NCI-H1105 treated with DMSO at 0.1 percent for 48 hours (cell line): ENCODE measurements at places on chromosomes 2 and 18.

DNA sequence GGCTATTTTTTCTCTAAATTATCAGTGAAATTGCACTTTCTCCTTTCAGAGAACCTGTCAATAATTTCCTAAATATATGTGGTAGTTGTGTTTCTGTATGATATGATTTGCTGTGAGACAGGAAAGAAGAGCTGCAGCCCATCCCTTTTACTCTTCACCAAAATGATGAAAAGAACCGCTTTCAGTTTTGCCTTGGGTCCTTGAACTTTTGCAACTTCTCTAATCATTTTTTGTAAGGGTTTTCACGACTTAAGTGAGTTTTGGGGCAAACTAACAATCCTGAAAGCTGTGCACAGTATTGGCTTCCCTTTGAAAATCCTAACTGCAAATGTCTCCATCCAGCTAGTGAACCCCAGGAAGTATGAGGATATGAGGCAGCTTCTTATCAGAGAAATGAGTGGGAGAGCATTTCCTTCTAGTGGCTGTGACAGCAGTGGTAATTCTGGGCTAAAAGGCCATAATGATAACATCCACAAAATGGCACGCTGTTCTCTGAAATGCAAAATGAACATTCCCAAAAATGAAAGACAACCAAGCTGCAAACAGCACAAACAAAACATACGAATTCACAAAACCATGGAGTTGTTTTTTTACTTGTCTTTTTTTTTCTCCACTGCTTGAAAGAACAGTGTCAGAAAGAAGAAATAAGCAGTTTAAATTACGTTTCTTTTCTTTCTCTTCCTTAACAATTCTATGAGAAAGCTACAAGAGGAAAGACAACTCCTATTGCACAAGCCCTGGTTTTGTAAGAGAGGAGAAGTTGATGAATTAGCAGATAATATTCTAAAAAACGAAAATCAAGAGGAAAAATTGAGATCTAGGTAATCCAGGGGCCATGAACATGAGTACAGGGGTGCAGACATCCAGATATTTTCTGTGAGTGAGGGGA is 1291.6 kb upstream of the ZEB2 start:
- DNase-seq, result no peak

GRCh38 chr2:22753476-22753875 is 631.5 kb upstream of the KLHL29 start:
- no peak for DNase-seq

- DNase-seq, result no peak
These were observed 58.2 kb downstream of the ACKR3 start for GRCh38 chr2:236627841-236628240.

DNA sequence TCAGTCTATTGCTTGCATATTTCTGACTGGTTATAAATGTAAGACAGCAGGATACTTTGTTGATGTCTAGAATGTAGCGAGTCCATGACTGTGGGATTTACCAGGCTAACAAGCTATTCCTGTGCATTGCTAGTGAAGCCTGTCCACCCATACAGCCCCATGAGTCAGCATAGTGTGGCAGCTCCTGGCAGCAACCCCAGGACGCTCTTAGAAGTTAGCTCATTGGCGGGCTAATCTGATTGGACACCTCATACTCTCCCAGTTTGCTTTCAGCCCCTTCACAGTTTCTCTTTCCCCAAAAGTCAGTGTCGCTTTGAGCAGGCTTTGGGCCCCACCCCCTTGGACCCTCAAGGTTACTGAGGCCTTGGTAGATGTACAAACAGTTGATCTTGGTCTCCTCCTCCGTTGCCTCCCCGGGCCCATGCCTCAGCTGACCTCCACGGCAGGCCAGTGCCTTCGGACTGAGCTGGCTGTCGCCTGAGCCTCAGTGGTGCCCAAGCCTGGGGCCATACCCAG is 48.0 kb downstream of the COA5 start:
- no peak for DNase-seq
